ENCODE measurements at places on chromosomes 6 and 20.

DNA sequence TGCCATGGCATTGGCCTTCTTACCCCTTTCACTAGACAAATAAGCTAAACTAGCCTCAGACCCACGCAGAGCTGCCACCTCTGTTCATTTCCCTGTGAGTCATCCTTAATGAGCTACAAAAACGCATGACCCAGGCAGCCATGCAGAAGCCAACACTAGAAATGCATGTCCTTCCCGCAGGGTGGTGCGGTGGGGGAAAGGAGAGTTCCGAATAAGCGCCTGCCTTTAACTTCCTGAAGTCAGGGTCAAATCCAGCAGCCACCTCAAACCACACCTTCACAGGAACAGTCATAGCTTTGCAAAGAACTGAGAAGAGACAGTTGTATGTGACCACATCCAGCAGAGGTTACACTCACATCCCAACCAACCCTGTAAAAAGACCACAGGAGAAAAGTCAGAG lies 40.4 kb downstream of the IRF4 start:
- no peak for DNase-seq

DNA sequence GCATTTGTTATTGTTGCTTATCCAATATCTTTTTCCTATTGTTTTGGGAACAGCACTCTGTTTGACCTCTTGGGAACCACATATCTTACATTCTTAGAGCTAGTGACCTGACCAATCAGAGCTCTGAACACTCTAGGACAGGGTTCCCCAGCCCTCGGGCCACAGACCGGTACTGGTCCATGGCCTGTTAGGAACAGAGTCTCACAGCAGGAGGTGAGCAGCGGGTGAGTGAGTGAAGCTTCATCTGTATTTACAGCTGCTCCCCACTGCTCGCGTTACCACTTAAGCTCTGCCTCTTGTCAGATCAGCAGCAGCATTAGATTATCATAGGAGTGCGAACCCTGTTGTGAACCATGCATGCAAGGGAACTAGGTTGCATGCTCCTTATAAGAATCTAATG lies 226.0 kb upstream of the TSHZ2 start:
- no peak for DNase-seq

DNA sequence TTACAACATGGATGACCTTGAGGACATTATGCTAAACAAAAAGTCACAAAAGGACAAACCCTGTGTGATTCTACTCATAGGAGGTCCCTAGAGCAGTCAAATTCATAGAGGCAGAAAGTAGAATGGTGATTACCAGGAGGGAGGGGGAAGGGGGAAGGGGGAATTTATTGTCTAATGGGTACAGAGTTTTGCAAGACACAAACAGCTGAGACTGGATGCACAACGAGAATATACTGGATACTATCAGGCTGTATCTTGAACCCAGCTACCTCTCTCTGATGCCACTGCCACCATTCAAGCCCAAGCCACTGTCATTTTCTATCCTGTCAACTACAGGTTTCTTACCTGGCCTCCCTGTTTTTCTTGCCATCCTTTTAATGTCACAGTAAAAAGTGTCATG lies 252.3 kb downstream of the ATXN1 start:
- no peak for DNase-seq

GRCh38 chr6:97422171-97422570 lies 139.2 kb upstream of the MMS22L start:
- DNase-seq: no peak

DNA sequence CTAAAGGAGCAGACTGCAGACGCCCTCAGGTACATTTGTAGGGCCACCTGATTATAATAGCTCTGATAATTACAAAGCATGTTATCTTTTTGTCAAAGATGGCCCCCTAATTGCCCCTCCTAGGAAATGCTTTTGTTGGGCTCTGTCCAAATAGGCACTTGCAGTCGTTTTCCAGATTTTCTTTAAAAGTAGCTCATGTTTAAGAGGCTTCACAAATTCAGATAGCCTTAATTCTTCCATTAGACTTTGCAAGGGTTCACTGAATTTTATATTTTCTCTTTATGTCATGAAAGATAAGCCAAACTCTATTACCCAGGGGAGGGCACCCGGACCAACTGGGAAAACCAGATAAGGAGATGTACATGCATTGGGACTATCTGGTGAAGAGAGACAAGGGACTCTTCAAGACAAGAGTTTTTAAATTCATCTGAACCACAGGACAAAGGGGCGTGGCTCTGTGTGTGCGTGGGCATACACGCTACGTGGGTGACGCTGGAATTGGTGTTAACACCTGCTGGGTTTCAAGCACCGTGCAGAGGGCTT lies 95.6 kb downstream of the TOX2 start:
- DNase-seq: no peak

GRCh38 chr6:168130697-168131371 lies 51.8 kb upstream of the FRMD1 start:
- DNase-seq: no peak

- DNase-seq: no peak
These were observed 105.2 kb upstream of the ASF1A start for GRCh38 chr6:118788702-118789101.

DNA sequence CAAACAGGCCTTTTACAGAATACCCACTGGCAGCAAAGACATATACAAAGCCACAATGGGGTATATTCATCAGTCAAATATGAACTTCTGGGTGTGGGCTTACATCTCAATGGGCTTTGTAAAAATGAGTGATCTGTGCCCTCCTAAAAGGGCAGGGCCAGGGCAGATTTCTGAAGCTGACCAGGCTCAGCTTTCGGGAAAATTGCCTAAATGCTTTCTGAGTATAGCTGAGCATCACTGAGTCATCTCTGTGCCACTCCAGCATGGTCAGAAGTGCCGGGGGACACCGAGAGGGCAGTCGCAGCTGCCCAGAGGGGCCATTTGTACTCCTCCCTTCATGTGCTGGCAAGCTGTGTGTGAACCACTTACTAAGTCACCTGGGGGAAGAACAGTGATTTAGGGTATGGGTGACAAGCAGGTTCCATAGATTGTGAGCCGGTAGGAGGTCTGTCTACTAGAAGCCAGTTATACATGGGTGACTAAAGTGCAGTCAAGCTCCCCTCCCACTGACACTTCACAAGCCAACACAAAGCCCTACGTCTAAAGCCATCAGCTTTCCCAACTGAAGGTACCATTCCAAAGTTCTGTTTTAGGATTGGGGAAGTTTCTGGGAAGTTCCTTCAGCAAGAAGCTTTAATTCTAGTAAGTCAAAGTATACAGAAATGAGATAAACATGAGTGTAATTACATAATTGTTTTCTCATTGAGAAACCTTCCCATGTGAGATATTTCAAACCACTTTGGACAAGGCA lies 147.6 kb upstream of the TAB2 start:
- DNase-seq: no peak

- DNase-seq: no peak
These were observed 3.2 kb downstream of the PSMG4 start for GRCh38 chr6:3261921-3262320.

GRCh38 chr20:58216334-58216733 lies 12.1 kb downstream of the ANKRD60 start:
- no peak for DNase-seq

DNA sequence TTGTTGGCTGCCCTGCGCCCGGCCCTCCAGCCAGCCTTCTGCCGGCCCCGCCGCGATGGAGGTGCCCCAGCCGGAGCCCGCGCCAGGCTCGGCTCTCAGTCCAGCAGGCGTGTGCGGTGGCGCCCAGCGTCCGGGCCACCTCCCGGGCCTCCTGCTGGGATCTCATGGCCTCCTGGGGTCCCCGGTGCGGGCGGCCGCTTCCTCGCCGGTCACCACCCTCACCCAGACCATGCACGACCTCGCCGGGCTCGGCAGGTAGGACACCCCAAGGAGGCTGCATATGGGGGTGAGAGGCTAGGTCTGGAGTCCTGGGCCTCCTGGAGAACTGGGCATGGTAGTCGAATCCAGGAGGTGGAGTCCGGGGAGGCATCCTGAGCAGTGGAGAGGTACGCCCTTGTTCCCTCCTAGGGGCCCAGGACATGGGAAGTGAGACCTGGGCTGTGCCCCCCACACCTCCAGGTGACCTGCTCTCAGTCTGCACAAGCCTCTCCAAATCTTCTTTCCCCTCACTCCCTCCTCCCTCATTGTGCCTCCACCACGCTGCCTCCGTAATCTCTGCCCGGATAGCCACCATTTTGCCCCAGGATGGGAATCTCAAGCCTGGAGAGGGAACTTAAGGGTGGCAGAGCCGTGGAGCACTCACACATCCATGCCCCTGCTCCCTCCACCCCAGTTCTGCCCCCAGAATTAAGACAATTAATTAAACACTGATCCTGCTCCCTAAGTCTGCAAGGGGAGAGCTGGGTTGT lies 541 bp downstream of the CDC25B start:
- no peak for DNase-seq

DNA sequence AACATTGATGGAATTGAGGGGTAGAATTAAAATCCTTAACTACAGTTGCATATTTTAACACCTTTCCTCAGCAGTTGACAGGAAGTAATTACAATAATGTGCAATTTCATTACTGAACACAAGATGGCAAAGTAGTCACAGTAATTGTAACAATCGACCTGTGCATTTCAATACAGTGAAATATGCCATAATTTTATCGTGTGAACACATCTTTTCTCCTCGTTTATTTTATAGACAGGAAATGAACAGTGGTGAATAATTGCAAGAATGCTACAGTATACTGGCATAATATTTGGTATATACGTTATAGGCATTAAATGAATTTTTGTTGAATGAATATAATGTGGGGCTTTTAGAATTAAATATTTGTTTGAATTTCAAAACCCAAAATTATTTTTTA lies 25.0 kb downstream of the CYB5R4 start:
- DNase-seq: peak; percentile 77

DNA sequence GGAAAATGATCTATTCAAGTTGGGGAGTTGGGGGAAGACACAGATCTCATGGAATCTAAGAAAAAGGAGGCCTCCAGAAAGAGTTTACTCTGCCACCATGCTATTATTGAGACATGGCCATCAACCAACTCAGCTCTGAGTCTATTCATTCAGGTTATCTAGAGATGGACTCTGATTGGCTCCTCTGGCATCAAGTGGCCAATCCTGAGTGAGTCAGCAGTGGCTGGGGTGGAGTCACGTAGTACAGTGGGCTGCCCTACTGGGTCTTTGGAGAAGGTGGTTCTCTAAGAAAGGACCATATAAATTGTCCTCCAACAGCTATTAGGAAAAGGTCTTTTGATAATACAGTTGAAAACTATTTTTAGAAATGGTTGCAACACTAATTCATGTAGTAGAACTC lies 42.1 kb downstream of the LYRM2 start:
- DNase-seq: no peak

Measured in Kasumi-1 (cell line).